Spinal cord (tissue), 10 donors: ENCODE measurements at places on chromosomes 11 and 22. TPM values are rescaled to one million over a fixed set of nuclear protein-coding genes. Genes with fewer than 3 reads are reported as not detected.

DNA sequence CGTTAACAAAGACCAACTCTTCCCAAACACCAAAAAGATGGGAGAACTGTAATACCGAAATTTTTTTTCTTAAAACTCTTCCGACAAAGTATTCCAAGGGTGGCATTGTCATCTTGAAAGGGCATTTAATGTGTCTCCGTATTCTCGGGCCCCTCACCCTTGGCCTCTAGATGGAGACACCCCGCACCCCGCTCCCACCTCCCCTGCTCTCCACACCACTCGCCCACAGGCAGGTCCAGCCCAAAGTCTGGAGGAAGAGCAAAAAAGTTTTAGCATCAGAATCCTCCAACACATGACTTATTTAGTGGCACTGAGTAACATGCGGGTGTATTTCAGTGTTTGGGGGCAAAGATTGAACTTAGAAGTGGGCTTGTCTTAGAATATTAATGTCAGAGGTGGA, 20.7 kb downstream of the SPATA19 start:
- DNase-seq, result no peak

GRCh38 chr11:62600367-62601121, 1.1 kb downstream of the MTA2 start:
- DNase-seq, result no peak

Gene ABTB2
- total RNA-seq, result 4.6 TPM

- no peak for DNase-seq
Measured at GRCh38 chr22:21916309-21916918, 36.2 kb downstream of the PPM1F start.

GRCh38 chr11:84289381-84289906, 1003.3 kb upstream of the CCDC90B start:
- no peak for DNase-seq

DNA sequence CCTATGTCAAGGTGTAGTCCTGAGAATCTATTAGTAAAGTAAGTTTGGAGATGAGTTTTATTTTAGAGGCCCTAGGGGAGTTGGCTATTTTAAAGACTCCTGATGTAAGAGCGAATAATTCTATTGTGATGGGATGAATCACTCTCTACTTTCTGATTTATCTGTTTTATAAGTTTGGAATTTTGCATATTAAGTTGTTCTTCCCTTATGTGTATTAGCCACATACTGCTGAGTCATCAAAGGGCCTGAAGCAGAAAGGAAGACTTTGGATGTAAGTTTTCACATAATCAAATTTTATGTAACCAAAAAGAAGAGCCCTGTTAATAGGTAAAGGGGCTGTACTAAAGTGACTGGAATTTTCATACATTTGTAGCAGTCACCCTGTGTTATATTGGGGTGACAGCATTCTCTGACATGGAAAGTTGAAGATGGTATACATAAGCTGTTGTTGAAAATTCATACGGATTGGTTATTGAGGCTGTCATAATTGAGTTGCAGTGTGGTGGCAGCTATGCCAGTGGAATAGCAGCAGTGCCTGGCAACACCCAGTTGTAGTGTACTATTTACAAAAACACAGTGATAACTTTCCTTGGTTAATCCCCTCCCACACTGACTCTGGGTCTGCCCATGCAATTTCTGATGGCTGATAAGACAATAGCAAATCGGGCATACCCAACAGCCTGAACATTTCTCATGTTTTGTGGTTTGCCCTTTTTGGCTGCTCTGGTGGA, 90.6 kb upstream of the NTM start:
- DNase-seq, result no peak

GRCh38 chr11:72381584-72382090, 52.7 kb downstream of the CLPB start:
- no peak for DNase-seq

Gene KRTAP5-1
- total RNA-seq, result not detected

DNA sequence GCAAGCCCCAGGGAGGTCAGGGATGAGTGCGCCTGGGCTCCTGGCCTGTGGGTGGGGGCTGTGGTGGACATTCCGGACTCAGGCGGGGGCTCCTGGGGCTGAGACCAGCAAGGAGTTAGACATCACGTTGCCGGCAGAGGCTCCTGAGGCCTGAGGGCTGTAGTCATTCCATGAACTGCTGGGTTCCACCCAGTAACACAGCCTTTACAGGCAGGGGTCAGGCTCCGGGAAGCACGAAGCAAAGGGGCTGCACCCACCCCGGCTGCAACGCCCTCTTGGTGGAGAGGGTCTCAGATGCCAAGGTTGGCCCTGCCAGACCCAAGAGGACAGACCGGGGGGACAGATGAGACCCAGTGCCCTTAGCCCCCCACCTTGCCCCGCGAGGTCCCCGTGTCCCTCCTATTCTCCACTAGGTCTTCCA, 9.0 kb downstream of the TNNT3 start:
- no peak for DNase-seq

DNA sequence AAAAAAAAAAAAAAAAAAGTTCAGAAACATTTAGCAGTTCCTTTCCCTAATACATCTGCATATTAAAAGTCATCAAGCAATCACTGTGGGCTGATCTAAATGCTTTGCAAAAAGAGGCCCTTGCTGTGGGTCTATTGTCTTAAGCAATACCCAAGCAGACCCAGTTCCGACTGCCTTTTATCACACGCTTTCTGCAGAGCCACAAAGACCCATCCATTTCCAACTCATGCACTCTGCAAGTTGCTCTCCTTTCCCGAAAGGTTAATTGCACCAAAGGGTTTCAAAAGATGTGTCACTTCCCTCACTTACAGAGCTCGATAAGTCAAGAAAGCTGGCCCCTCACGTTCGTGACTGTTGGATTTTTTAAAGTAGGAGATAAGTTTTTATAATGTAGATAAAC, 138.9 kb downstream of the MPPED1 start:
- no peak for DNase-seq

Gene NXPE1
- not detected for total RNA-seq

Gene TNNT3
- 12.1 TPM for total RNA-seq

- DNase-seq, result no peak
Measured at GRCh38 chr11:65882120-65883057, 2.8 kb downstream of the CTSW start.

- no peak for DNase-seq
Measured at GRCh38 chr11:8283100-8283464, 19.4 kb upstream of the LMO1 start.

Gene SYT9
- total RNA-seq, result 22.5 TPM

Gene LMO1
- total RNA-seq, result 2.0 TPM

- DNase-seq, result no peak
Measured at GRCh38 chr11:68574308-68574707, 110.0 kb upstream of the GAL start.

Gene CFAP300
- total RNA-seq, result 13.1 TPM

- DNase-seq, result no peak
Measured at GRCh38 chr11:130600616-130601015, 152.2 kb downstream of the ADAMTS15 start.

- no peak for DNase-seq
Measured at GRCh38 chr11:61728940-61729219, 23.6 kb upstream of the MYRF start.

DNA sequence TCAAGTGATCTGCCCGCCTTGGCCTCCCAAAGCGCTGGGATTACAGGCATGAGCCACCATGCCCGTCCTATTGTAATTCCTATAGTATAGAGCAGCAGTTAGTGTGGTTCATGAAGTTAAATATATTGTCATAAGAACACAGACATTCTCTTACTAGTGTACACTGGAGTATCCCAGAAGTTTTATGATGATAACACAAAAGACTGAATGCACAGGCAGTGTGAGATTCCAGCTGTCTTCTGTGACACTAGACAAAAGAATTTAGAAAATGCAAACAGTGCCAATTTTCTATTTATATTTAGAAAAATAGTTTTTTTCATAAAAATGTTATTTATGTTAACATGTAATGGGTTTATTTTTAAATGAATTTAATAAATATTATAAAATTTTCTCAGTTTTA, 39.4 kb upstream of the RBX1 start:
- DNase-seq, result no peak

DNA sequence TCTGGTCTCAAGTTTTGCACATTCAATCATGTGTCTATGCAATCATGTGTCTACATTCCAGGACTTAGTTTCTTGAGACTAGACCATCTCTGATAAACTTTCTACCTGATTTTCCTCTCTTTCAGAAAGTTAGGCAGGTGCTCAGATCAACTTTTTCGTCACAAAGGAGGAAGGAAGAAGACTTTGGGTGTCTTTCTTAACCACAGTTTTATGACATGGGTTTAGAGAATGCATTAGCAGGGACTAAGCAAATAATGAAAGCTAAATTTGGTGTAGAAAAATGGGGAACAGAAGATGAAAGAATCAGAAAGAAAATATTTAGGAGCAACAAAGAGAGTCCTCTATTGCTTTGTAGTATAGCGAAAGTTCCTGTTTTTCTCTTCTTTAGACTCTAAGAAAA, 7.7 kb upstream of the GLYATL1B start:
- DNase-seq, result no peak

- no peak for DNase-seq
Measured at GRCh38 chr11:113773092-113773415, 438 bp downstream of the ZW10 start.

DNA sequence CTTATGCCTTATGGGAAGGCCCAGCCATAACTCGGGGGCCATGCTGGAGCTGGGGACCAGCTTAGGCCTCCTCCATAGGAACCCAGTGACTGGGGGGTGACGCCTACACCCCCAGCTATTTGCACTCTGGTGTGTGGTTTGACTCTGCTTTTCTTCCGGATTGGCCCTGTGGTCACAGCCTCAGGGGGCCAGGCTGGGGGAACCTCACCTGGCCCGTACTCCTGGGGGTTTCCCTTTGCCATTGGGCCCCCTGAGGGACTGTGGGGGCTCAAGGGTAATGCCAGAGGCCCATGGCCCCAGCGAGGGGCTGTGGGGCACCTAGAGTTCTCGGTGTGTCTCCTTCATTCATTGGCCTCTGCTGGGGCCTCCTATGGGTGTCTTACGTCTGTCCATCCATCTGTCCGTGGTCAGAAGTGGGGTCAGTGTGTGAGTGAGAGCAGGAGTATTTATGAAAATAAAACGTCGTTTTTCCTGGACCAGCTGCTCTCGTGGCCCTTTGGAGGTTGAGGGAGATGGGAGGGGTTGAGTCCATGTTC, 6.3 kb upstream of the SH3BP1 start:
- no peak for DNase-seq
